Stomach (tissue), 19 donors: ENCODE measurements at places on chromosomes 7 and 10. TPM values are rescaled to one million over a fixed set of nuclear protein-coding genes. Genes with fewer than 3 reads are reported as not detected.

ANKRD61 gene
- total RNA-seq, result not detected

CC2D2B gene
- total RNA-seq, result not detected

LRRN3 gene
- total RNA-seq, result not detected

DNA sequence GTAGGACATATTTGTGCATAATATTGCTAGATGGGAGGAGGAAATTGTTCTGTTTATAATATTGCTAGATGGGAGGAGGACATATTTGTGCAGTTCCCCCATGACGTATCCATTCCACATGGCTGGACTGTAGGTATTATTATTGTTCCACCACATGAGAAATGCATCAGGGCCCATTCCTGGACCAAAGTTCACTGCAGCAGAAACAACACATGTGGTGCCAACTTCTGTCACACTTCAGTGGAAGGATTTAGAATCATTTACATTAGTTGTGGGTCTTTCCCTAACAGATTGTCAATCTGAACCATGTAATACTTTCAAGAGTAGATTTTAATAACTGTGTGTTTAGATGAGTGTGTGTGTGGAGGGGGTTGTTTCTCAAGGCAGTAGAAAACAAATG, 32.7 kb upstream of the MACC1 start:
- DNase-seq, result peak; percentile 34

GRCh38 chr7:82021036-82021435, 251.2 kb upstream of the HGF start:
- DNase-seq, result no peak

DNA sequence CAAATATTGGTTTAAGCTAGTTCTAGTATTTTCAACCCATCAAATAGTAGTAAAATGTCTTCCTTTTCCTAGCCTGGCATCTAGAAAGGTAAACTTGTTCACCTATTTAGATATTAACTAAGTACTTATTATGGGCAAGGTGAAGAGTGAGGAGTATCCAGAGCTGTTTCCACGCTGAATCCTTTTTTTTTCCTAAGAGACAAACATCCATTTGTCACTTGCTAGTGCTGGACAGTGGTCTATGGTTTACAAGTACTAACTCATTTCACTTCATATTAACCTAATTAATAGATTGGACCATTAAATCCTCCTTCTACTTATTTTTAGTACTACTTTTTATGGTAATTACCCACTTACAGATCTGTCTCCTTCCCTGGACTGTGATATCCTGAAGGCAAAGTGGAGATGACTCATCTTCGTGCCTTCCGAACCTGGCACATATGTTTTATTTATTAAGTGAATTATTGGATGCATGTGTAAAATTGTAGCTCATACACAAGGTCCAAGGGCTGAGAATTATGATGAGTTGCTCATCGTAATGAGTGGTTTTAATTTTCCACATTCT, 159.6 kb upstream of the IGFBP3 start:
- DNase-seq, result no peak

- no peak for DNase-seq
These were observed 57.4 kb downstream of the POU6F2 start for GRCh38 chr7:39035156-39035555.

DNA sequence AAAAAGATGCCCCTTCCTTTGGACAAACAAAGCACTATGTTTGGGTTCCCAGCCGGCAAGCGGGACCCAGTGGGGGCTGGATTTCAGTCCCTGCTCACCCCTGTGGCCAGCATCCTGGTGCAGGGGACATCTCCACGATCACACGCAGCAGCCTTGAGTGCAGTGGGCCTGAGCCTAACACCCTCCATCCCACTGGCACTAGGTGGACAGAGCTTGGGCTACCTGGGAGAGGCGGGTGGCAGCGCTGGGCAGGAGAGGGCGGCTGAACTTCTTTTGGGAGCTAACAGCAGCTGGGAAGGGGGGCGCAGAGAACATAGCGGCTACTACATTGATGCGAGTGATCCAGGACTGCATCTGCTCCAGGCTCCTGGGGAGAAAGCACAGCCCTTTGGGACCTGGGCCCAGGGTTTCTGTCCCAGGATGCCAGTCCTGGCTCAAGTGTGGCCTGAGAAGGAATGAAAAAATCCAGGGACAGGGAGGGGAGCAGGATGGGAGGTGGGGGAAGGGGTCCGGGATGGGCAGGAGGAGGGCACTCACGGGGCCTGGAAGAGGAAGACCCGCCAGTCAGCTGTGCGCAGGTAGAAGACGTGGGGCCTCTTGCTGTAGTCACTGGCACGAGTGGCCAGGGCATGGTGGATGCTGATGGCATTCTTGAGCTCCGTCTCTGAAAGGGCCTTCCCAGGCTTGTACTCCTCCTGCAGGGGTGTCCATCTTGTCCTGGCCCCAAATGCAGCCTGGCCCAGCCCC, 9.0 kb downstream of the NFKB2 start:
- DNase-seq, result no peak

- DNase-seq, result peak; percentile 78
These were observed 622 bp downstream of the CPEB3 start for GRCh38 chr10:92290076-92290836.

DNA sequence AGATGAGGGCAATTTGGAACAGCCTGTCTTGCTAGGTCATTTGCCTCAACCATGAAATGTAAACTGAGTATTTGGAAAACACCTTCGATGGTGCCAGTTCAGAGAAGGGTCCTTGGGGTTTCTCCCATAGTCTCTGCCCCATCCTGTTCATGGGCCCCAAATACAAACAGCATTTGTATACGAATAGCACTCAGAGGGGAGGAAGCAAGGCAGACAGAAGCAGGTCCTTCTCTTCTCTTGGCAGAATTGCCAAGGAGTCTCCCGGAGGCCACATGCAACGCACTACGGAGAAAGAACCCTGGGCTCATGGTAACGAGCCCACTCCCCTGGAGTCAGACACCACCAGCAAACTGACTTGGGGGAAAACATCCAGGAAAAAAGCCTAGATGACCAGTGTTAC, 162.1 kb downstream of the RAB11FIP2 start:
- no peak for DNase-seq

- peak; percentile 40 for DNase-seq
These were observed 81.3 kb downstream of the CDK6 start for GRCh38 chr7:92754919-92755581.

- no peak for DNase-seq
These were observed 93.7 kb downstream of the SEMA3A start for GRCh38 chr7:84100866-84101265.
